8988T (cell line): ENCODE measurements at places on chromosomes 7 and 10.

DNA sequence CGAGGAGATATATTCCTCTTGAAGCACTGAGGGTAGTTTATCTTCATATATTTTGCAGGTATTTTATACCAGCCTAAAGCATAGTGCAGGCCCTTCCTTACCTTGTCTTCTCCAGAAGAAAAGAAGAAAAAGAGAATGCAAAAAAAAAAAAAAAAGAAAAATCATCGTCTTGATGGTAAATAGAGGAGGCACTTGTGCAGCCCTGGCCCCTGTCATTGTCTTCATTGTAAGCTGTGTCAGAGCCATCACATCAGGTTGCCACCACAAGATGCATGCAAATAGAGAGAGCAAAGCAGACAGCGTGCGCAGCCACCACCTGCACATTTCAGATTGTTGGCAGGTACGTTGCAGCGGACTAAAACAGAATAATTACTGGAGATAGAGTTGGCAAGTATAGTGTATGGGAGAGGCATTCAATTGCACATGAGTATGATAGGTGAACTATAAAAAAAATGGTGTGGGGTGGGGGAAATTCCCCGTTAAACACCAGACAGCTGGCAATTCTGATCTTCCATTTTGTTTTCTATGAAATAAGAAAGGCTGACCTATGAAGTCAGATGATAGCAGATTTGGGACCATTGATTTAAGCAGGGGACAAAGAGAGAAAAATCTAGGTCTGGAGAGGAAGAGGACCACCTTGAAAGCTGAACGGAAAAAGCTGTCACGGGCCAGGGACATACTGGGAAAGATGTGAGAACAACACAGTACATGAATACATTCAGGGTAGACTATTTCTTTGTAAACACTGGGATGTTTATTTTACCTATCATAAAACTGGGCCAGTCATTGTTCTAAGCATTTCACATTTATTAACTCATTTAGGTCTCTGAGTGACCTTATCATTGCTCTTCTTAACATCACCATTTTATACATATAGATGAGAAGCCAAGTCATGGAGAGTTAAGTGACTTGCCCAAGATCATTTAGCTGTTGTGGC, 306.3 kb upstream of the SP8 start:
- DNase-seq, result no peak

GRCh38 chr10:81872206-81872862, 2.7 kb upstream of the NRG3 start:
- no peak for DNase-seq

DNA sequence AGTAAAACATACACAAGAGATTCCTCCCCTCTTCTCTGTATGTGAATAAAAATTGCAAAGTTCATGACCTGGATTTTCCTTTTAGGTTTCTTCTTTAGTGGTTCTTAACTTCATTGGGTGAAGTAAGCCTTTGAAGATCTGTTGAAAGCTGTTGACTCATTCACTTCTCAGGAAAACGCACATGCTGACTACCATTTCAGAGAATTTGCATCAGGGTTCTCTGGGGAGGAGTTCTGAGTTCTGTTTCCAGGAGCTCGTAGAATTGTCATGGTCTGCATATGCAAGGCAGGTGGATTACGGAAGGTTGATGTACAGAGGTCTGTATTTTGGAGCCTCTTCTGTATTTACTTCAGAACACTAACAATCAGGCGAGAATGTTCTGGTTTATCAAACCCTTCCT, 962 bp upstream of the SLC26A4 start:
- DNase-seq, result no peak

GRCh38 chr7:90469554-90469953, at the start of gene PTTG1IP2:
TSS of gene PTTG1IP2 (plus strand) at chr7:90469639. CDS start at chr7:90469787, 148 bp downstream.
- no peak for DNase-seq

DNA sequence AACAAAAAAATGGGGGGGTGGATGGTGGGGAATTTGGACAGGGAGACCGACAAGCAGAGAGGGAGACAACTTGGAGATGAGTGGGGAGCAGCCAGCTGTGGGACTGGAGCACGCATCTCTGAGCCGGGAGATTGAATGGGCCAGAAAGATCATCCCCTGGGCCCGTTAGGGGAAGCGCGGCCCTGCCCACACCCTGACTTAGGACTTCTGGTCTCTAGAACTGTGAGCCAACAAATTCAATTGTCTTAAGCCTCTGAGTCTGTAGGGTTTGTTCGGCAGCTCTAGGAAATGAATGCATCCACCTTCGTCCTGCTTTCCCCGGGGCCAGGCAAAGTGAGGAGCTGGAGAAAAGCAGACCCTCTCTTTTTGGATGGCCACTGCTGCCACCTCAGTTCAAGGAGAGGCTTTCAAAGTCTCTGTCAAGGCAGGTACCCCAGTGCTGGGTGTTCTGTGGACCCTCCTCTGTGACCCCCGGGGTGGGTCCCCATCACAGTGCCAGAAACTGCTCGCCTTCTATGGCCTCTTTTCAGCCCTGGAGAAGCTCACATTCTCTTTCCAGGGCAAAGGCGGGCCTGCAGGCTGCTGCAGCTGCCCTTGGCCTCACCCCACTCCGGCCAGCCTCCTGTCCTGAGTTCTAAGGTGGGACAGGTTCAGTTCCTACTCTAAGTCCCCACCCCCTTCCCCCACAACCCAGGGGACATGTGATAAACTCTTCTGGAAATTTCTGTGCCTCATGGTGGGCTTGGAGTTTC, 423.2 kb downstream of the RPS24 start:
- DNase-seq, result no peak

GRCh38 chr10:114357515-114357996, 46.7 kb downstream of the AFAP1L2 start:
- no peak for DNase-seq

- DNase-seq, result no peak
Measured at GRCh38 chr7:87341441-87341840, 4.0 kb upstream of the CROT start.

DNA sequence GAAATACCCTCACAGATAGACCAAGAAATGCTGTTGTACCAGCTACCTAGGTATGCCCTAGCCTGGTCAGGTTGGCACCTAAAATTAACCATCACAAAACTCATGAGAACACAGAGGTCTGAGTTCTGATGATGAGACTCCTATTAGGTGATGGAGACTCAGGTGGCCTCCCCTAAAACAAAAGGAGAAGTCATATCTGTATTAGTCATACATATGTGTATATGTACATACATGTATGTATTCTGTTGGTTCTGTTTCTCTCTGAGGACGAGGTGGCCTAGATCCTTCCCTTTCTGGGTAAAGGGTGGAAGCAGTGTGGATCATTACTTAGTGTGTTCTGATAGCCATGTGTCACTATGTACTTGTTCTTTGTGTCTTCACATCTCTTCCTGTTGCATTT, 207.2 kb upstream of the PRSS1 start:
- DNase-seq, result no peak

DNA sequence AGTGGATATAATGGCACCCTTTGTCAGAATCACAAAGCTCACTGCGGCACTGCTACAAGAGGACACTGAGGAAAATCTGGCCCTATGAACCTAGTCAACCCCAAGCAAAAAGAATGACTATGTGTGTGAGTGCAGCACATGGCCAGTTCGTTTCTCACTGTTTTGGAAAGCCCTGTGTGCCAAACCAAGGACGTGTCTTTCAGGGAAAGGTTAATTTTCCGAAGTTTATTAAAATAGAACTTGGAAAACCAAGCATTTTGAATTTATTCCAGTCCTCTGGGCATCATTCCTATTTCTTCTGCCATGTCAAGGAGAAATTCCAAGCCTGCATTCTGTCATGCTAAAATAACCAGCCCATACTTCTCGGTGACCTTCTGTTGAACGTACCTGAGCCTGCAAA, 471.8 kb downstream of the PLXDC2 start:
- no peak for DNase-seq

- no peak for DNase-seq
Measured at GRCh38 chr7:129462420-129462819, 28.2 kb downstream of the STRIP2 start.

GRCh38 chr7:38746438-38746837, 115.3 kb upstream of the AMPH start:
- no peak for DNase-seq

DNA sequence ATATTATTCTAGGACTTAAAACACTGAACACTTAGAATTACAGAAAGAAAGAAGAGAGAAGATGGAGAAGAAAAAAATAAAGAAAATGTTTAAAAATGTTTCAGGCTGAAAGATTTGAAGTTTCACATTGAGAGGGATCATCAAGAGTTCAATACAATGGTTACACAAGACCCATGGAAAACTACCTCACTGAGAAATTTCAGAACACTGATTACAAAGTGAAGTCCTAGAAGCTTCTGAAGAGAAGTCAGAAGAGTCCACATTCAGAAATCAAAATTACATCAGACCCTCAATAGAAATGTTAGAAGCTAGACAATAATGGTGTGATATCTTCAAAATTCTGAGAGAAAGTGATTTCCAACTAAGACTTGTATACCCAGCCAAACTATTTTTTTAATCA, 196.1 kb downstream of the MACC1 start:
- DNase-seq, result no peak

DNA sequence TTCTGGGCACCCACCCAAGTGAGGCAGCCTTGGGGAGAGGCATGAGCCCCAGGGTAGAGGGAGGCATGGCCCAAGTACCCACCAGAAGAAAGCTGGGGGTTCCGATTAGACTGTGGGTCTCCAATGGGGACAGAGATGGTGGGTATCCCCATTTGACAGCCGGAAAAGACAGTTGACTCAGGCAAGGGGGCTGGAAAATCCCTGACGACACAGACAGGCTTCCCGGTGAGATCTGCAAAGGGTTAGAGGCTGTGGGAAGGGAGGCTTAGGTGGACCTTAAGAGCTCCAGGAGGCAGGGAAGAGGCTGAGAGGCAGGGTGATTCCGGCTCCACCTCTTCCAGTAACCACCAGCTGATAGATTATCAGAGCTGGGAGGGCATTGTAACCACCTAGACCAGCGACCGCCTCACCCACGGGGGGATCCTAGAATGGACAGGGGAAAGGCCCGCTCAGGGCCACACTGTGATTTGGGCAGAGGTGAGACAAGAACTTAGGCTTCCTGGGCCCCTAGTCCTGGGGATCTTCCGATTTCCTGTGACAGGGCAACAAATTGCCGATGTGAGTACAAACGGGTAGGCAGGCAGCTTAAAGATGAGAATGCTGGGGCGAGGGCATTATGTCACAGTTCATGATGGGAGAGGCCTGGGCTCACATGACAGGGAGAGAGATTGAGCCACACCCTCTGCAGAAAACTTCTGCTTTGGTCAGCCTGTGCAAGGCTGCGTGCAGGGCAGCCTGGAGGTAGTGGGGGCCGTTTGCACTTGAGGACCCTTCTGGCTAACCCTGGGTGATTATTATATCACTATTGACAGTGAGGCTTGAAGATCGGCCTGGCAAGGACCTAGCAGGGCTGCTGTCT, 5.4 kb downstream of the TBATA start:
- DNase-seq, result no peak

GRCh38 chr7:98165827-98166667, 45.2 kb upstream of the BHLHA15 start:
- no peak for DNase-seq

DNA sequence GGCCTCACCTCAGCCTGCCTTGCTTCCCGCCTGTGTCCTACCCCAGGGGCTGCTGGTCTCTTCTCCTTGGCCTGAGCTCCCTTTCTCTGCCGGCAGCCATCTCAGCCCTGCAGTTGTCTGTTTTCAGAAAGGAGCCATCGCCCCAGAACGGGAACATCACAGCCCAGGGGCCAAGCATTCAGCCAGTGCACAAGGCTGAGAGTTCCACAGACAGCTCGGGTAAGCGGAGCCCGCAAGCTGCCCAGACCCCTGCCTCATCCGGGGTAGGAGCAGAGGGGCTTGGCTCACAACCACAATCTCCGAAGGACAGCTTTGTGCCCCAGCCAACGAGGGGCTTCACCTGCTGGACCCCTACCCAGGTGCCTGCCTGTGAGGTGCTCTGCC, 5.3 kb upstream of the DEPP1 start:
- DNase-seq, result no peak

- DNase-seq, result no peak
Measured at GRCh38 chr7:74575811-74576210, 81.7 kb upstream of the GTF2I start.

GRCh38 chr10:69723653-69724052, 78.1 kb upstream of the COL13A1 start:
- DNase-seq, result no peak

DNA sequence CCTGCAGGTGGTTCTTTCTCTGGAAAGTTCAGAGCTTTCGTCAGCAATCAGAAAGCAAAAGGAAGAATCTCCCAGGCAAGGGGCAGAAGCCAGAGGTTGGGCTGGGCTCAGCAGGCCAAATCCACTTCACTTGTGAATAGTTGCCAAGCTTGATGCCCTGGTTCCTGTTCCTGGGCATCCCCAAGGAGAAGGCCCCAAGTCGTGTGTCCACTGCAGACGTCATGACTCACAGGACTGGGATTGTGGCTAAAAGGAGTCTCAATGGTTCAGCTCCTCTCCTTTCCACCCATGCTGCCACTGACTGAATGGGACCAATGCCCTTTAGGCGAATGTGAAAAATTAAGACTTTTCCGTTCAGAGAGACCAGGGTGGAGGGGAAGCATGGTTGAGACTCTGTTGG, 38.6 kb upstream of the TRIM8 start:
- no peak for DNase-seq

DNA sequence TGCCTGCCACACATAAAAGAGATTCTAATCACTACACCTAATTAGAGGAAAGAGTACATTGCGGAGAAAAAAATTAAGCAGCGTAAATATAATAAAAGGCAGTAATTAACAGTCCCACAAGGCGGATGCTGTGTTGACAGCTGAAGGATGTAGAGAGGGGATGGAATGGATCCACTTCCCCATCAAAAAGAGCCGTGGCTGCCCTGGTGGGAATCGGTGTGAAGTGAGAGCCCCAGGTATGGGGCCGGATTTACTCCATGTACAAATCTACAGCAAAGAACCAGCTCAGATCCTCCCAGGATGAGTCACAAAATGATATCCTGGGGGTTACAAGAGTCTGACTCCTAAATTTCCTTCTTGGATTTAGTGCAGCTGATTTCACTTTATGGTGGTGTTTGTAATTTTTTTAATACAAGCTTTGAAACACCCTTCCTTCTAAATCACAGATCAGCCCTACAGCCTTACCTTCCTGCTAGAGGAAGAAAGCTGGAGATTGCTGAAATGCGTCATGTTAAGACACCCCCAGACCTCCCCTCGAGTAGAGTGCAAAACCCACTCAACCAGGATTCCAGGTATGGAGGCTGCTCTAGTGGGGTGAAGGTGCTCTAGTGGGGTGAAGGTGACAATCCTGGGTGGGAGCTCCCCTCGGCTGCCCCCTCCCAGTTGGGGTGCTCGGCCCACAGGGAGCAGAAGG, 398.4 kb downstream of the PLXNA4 start:
- no peak for DNase-seq

- no peak for DNase-seq
Measured at GRCh38 chr7:3019801-3020200, 23.9 kb downstream of the CARD11 start.
